ENCODE measurements at places on chromosomes 12 and 14.

DNA sequence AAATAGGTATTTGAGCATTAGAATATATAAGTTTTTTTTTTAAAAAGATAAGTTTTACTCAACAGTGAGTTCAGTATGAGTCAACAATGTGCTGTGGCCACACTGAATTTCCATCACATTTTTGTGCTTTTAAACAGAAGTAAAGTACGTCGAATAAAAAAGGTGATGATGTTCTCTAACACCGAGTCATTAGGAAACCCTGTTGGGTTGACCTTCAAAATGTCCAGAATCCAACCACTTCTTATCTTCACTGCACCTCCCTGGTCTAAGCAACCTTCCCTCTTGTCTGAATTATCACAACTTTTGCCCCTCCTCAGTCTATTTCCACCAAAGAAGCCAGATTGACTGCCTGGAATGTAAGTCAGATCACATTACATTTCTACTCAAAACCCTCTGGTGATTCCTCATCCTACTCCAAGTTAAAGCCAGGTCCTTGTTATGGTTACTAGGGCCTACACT is 43.0 kb upstream of the SYCP3 start:
- no peak for DNase-seq

GRCh38 chr12:121009741-121010140 is 6.5 kb downstream of the C12orf43 start:
- DNase-seq = no peak

DNA sequence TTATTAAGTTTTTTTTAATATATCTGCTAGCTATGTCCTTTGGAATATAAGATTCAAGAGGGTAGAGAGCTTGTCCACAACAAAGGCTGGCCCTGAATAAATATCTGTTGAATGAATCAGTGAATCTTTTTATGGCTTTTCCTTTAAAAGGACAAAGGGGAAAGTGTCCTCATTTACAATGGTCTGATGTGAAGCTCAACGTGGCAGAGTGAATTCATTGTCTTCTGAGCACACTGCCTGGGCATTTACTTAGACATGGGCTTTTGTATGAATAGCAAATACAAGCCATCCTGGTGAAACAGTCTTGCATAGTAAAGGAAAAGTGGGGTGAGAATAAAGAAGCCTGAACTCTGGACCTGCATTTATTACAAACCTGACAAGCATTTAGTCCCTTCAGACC is 201.2 kb downstream of the NELL2 start:
- no peak for DNase-seq

- DNase-seq = no peak
These were observed 23.5 kb upstream of the SMAGP start for GRCh38 chr12:51293696-51294095.

GRCh38 chr12:44930972-44931600 is 55.0 kb upstream of the NELL2 start:
- DNase-seq = no peak

- no peak for DNase-seq
These were observed 173.2 kb upstream of the MYL2 start for GRCh38 chr12:111093428-111094142.

GRCh38 chr14:67522270-67522669 is 10.8 kb upstream of the PLEKHH1 start:
- no peak for DNase-seq

DNA sequence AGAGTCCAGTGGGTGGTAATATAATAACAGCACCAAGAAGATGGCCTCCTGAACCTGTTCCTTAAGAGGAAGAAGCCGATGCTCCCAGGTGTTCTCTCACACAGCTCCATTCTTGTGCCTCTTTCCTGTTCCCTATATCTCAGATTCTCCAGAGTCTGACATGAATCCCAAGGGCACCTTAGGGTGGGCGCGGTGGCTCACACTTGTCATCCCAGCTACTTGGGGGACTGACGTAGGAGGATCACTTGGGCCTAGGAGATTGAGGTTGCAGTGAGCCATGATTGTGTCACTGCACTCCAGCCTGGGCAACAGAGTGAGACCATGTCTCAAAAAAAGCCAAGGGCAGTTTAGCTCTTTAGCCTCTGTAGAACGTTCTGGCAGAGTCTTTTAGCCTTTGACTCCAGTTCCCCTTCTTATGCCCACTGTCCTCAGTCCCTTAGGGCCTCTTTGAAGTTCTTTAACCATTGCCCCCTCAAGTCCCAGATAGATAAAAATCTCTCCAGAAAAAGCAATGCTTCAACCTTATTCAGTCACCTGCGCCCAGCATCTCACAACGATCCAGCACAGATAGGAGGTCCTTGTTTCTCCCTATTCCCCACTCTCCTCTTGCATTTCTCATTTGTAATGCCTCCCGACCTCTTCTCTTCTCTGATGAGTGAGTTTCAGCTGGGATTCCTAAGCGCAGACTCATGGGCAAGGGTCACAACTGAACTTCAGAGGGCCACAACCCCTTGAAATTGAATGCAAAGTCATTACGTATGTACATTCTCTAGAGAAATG is 4.7 kb downstream of the CCDC184 start:
- DNase-seq = no peak
